Stimulated activated CD4-positive, alpha-beta T cell treated with anti-CD3 and anti-CD28 coated beads, Interleukin-4, amount 100 ng/mL, for 24 hours (primary cell): ENCODE measurements at places on chromosomes 5 and 9.

GRCh38 chr9:14926941-14927624 is 16.9 kb upstream of the FREM1 start:
- DNase-seq, result no peak

GRCh38 chr5:20351849-20352248 is 363.8 kb upstream of the CDH18 start:
- no peak for DNase-seq

DNA sequence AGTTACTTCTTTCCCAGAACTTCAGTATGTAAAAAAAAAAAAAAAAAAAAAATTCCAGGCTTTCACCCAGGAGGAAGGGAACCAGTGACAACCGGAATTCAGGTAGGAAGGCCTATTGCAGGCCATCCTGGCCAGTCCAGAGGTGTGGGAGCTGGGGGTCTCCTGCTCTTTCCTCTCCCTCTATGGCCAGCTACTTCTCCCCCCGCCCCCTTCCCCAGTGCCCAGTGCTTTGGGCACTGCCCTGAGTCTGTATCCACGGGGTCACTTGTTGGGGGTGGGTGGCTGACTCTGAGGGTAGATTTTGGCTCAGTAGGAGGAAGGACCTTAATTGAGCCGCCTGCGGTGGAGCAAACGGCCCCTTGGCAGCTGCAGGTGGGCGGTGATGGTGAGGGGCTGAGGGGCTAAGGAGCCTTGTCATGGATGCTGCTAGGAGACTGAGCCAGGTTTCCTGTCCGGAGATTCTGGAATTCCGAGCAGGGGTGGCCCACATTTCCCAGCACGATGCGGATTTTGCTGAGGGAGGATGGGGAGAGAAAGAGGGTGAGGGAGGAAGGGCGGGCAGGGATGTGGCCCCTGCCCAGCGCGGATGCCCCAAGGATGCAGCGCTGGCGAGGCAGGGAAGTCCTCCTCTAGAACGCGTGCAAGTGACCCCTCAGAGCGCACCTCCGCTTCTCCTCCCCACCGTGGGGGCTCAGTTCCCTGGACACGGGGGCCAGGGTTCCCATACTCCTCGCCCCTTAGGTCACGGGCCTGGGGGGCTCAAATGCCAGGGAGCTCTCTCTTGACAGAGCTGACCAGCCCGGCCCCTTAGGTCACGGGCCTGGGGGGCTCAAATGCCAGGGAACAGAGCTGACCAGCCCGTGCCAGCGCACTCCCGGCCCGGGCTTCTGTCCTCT is 1.2 kb upstream of the PHF2 start:
- DNase-seq, result no peak

- no peak for DNase-seq
Measured at GRCh38 chr5:73392775-73393174, 55.8 kb downstream of the FOXD1 start.

GRCh38 chr5:57784121-57784520 is 301.5 kb upstream of the ACTBL2 start:
- DNase-seq, result no peak

GRCh38 chr9:136796238-136796774 is at the start of gene CCDC183:
Gene CCDC183, plus strand, starts transcription at chr9:136796338. Its CDS starts 60 bp downstream, at chr9:136796398.
- DNase-seq, result no peak

- DNase-seq, result no peak
Measured at GRCh38 chr5:123673107-123673506, 161.1 kb downstream of the CSNK1G3 start.

DNA sequence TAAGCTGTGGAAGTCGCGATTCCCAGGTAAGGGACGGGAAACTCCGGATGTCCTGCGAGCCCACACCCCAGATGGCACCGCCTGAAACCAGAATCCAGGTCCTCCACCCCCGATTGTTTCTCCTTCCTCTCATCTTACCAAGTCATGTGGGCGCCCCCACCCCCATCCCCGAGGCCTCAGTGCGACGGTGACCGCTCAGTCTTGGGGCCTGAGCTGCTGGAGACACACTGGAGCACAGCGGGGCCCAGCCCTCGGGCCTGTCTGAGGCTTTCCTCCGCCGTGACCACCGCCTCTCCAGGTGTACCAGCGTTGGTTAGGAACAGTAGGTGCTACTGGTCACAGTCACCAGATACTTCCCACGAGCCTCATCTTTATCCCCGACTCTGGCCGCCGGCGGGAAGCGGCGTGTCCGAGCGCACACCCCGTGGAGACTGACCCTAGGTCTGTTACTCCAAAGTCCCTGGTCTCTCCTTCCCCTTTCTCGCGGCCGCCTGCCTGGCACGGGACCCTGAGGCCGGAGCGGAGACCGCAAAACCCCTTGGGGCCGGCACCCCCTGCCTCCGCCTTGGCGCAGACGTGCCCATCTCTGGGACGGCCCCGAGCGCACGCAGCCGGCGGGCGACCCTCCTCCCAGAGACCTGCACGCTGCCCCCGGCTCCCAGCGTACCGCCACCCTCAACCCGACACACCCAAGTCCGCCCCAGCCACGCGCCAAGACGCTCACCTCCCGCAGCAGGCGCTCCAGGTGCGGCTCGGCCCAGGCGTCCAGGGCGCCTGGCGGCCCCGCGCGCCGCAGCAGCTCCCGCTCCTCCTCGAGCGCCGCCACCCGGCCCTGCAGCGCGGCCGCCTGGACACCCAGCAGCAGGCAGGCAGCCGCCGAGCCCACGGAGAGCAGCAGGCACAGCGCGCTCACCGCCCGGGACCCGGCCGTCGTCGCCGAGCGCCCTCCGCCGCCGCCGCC is 733 bp downstream of the COL23A1 start:
- DNase-seq, result no peak

DNA sequence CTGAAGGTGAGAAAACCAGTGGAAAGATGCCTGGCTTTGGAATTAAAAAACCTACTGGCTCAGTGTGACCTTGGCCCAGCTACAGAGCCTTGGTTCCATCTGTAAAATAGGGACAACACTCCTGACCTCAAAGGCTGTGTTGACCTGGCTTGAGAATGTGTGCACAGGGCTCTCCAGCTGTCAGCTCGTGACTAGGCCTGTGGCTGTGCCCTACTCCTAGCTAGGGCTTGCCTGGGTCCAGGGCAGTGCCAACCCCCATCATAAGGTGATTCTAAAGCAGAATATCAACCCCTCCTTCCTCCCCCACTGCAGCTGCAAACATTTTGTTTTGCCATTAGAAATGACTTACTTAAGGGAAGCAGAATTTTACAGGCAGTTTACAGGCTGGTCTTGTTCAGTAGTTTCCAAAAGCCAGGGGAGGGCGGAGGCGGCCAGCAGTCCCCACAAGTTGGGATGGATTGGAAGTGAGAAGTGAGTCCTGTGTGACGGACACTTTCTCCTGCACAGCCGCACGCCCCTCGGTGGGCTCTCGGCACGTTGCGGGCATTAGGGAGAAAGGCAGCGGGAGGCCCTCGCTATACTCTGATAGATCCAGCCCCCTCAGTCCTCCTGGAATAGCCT is 7.3 kb downstream of the PITX1 start:
- DNase-seq, result no peak

- DNase-seq, result no peak
Measured at GRCh38 chr5:159545156-159545555, 214.9 kb upstream of the IL12B start.

- no peak for DNase-seq
Measured at GRCh38 chr5:126631920-126632319, 31.2 kb downstream of the PHAX start.

GRCh38 chr5:115785381-115786065 is 30.9 kb downstream of the CDO1 start:
- no peak for DNase-seq

DNA sequence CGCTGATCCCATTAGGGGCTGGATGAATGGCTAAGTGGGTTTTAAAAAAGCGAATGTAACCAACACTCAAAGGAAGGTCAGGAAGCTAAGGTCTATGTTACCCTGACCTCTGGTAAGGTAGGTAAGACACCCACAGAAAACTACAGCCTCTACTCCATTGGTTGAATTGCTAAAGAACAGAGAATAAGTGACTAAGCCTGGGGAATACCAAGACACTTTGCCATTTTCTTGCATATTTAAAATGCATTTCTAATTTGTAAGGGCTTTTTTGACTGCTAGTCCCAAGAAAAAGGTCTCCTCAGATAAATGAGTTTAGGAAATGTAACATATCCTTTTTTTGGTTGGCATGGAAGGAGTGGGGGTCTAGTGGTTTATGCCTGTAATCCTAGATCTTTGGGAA is 368.7 kb downstream of the BNC2 start:
- no peak for DNase-seq

DNA sequence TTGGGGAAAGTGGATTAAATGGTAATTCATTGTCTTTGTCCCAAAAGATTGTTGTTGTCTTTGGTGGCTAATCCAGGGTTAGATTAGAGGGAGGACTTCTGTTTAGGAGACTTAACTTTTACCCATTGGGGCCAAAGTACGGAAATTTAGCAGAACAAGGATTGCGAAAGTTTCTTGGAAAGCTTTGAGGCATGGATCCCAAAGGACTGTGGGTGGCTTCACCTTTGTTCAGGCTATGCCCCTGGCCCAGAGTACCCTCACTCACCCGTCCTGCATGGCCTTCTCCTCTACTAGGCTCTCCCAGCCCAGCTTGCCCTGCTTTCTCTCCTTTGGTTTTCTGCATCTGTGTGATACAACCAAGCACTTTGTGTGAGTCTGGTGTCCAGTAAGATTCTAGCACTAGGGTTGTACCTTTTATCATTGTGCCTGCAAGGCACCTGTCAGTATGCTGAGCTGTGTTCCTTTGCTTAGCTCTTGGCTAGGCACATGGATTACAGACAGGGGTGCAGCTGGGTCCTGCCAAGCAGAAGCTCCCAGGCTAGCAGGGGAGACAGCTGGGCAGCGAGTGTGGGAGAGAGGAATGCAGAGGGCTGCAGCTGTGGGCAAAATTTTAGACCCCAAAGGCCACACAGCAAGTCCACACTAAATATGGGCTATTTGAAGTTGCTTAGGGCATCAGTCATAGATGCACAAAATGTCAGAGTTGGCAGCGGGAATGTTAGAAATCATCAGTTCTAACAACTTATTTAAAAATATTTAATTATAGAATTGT is 3.2 kb downstream of the PPARGC1B start:
- no peak for DNase-seq

- no peak for DNase-seq
Measured at GRCh38 chr5:77758141-77758938, 17.8 kb downstream of the TBCA start.

DNA sequence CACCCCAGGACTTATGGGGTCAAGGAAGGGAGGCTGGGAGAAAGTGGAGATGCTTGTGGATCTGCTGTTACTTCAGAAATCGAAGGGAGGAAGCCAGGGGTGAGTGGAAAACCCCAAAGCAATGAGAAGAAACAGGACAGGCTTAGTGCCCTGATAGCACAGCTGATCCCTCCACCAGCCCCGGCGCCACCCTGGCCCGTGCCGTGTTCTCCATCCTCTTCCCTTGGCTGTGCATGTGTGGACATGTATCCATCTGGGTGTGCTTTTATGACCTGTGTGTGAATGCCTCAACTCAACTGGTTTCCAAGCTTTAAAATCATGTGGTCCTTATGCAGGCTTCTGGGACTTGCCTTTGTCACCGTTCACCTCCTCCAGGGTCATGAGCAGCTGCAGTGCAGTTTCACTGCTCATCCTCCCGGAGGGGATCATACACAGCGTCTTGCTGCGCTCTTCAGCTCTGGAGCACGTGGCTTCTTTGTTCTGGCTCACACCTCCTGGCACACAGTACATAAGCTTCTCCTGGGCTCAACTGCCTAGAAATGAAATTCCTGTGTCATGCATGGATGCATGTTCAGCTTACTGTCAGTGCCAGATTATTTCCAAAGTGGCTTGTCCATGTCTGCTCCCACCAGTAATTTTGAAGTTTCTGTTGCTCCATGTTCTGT is 58.2 kb downstream of the IPPK start:
- no peak for DNase-seq

DNA sequence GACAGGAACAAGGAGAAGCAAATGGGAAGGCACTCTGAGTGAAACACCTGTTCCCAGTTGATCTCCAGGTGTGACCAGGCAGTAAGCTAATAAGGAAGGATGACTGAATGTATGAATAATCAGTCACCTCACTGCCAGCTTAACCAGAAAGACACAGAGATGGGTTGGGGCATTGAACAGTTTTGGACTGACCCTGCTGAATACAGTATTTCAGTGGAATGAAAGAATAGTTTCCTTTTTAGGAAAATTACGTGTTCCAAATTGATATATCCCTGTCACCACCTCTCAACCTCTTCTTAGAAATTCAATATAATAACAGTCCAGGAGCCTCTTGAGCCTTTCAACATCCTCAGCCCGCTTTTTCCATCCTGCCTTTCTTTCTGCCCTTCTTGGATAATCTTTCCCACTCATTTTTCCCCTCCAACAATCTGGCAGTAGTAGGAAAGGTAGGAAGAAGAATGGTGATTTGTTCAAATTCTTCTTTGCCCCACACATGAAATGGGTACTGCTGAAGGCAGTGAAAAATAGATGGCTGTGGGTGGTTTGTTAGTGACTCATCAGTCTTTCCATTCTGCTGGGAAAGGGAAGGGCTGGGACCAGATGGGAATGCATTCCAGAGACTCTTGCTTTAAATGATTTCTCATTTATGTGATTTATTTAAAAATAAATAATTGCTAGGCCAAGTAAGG is 117.9 kb downstream of the ZSWIM6 start:
- DNase-seq, result no peak

- no peak for DNase-seq
Measured at GRCh38 chr5:172710676-172711075, 60.3 kb downstream of the DUSP1 start.

GRCh38 chr9:31536471-31536870 is 848.0 kb upstream of the ACO1 start:
- no peak for DNase-seq

- no peak for DNase-seq
Measured at GRCh38 chr9:89425921-89426383, 72.0 kb downstream of the SEMA4D start.

DNA sequence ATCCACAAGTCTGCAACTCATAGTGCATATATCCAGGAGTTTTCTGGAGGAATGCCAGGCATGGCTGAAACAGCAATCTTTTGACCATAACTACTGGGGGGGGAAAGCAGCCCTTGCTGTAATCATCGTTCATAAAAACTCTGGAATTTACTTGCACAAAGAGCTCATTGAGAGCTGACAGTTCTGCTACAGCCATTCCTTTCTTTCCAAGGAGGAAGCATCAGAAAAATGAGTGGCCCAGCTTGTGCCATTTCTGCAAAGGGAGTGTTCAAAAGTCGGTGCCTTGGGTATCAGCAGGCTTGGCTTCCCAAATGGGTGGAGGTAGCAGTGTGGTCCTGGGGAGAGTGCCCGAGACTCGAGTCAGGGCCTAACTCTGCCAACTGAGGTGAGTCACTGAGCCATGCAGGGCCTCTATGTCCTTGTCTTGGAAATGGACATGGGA is 101.5 kb downstream of the GCNT1 start:
- no peak for DNase-seq

DNA sequence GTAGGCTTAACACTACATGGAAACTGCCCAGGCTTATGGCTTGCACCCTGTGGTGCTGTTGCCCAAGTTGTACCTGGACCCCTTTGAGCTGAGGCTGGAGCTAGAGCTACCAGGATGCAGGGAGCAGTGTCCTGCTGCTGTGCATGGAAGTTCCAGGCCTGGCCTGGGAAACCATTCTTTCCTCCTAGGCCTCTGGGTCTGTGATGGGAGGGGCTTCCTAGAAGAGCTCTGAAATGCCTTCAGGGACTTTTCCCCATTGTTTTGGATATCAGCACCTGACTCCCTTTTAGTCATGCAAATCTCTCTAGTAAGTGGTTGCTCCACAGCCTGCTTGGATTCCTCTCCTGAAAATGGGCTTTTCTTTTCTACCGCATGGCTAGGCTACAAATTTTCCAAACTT is 7.9 kb upstream of the HRH2 start:
- DNase-seq, result no peak
